ENCODE measurements at places on chromosomes 2 and 18.

DNA sequence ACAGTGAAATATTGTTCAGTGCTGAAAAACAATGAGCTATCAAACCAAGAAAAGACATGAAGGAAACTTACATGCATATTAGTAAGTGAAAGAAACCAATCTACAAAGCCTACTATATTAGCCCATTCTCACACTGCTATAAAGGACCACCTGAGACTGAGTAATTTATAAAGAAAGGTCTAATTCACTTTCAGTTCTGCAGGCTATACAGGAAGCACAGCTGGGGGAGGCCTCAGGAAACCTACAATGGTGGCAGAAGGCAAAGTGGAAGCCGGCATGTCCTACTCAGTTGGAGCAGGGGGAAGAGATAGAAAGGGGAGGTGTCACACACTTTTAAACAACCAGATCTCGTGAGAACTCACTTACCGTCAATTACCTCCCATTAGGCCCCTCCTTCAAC lies 232.1 kb downstream of the TMX3 start:
- no peak for DNase-seq

GRCh38 chr2:27014771-27015433 lies 17.9 kb upstream of the TMEM214 start:
- no peak for DNase-seq

GRCh38 chr18:60502591-60502990 lies 130.0 kb upstream of the MC4R start:
- no peak for DNase-seq

DNA sequence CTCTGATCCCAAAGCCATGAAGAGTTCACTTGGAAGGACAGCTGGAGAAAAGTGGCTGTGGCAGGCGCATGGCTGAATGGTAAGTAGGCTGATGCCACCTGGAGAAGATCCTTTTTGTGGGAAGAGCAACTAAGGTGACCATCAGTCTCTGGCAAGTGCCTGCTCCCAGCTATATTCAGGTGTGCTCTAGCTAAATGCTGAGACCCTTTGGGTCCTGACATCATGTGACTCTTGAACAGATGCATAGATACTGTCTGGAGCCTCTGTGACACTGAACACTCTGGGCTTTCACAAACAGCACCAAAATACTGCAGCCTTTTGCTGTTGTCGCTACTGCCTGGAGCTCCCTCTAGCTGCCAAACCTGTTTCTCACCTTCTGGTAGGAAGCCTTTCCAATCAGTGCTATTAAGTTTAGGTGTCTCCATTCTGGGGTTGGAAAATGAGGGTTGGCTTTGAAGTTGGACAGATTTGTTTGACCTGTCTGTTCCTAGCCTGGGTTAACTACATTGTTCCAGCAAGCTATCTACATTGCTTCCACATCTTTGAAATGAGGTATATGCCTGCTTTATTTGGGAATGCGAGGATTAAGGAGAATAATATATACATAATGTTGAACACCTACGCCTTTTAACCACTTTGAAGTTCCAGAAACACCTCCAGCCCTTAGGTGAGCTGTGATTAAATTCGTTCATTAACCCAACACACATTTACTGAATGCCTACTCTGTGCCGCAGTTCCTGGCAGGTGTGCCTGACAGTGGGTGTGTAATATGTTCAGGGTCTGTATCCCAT lies 3.1 kb downstream of the EGR4 start:
- peak; percentile 44 for DNase-seq

DNA sequence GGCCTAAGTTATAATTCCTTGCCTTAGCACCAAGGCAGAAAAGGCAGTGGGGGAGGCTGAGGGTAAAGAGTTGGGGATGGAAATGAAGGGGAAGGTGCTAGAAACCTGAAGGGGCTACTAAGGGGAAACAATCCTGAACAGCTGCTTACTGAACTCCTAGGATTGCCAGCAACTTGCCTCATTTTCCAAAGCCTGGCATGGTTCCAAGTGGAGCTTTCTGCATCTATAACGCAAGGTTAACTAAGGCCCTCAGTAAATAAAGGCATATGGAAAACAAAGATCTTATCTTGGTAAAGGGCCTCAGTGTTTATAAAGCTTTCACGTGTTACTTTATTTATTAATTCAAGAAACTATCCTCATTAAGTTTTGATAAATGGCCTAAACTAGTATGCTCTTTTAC lies 10.9 kb downstream of the MEP1B start:
- DNase-seq: peak; percentile 9

DNA sequence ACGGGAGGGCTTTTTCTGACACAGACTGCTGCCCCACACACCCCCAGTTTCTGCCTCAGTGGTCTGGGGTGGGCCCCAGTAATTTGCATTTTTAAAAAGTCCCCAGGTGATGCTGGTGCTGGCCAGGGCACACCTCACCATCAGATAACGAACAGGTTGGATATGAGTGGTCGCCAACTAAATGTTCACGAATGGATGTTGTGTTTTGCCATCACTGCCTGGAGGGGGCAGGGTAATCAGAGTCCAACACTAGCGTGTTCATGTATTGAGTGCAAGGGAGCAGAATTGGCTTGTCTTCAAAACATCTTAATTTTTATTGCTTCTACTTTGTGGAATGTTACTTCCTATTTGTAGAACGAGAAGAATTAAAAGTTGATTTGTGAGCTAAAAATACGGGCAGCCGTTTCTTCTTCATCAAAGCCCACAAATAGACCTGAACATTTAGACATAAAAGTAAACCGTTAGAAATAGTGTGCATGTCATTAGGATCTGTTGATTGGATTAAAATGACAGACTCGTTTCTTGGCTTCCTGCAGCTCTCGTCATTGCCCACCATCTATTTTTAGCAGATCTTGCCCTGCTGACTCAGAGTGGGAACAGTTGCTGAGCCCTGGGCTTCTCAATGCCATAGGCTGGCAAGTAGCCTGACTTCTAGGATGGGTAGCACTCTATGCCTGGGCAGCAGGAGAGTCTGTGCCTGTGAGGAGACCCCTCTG lies 45.2 kb downstream of the NCK2 start:
- no peak for DNase-seq

- DNase-seq: no peak
Measured at GRCh38 chr18:47316924-47317323, 65.5 kb upstream of the SKOR2 start.

DNA sequence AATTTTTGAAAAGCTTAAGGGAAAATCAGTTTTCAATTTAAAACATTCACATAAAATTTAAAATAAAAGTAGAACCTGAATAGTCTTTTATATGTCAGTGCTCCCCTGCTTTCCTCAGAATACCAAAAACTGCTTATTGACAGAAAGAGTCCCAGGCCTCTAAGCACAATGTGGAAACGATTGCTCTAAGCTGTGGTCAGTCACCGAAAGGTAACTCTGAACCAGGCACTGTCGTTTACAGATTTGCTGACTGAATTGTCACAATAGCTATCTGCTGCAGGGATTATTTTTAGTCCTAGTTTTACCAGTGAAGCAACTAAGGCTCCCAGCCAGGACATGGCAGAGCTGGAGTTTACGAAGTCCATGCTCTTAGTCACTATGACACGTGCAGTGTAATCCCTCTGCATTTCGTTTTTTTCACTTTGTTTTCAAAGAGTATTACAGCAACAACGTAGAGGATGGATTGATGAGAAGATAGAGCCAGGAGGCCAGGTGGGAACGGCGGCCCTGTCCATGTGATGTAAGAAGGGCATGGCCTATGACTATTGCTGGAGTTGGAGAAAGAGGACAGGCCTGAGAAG lies 28.1 kb upstream of the TMEM247 start:
- no peak for DNase-seq

- DNase-seq: peak; percentile 83
Measured at GRCh38 chr2:26712486-26713465, 20.3 kb downstream of the KCNK3 start.

GRCh38 chr2:85976106-85976920 lies 87.5 kb upstream of the ST3GAL5 start:
- DNase-seq: no peak

DNA sequence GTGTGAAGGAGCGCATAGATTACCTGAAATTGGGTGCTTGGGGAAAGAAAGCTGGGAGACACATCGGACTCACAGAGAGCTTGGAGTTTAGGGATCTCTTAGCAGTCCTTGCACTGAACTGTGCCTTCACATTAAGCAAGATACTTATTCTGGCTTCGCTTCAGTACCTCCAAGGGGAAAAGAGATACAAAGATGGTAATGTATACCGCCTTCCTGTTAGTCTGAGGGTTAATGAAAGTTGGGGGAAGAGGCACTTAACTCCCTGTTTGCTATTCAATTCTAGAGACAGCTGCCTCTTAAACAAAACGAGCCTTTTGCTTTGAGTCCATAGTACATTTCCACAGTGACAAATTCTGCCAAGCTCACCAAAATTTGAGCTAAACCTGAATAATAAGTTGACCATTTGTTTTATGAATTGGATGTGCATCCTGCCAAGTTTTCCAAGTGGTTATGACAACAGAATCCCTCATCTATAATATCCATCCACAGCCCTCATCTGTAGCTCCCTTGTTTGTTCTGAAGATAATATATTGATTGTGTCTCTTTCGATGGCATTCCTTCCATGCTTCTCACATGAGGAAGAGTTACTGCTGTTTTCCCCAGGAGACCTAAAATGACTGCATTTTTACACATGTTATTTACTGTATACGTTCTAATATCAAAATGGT lies 287.1 kb upstream of the ATP5MC3 start:
- no peak for DNase-seq

DNA sequence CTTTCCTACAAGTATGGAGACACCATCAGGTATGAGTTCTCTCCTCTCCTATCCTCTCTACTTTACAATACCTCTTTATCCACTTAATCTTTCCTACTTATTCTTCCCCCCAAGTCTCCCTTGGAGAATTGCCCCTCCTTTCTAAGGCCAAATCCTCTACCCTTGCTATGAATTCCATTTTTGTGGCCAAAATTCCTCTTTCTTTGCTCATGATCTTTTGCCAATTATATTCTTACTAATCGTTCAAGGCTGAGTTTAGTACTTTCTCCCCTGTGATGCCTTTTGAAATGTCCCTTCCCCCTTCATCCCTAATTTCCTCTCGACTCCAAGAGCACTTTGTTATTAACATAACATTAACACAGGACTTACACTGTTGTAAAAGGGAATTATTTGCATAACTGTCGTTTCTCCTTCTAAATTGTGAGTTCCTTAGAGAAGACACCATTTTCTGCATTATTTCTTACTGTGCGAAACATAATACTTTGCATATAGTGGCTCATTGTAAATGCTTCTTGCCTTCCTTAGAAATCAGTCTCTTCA lies 133.4 kb downstream of the KCTD1 start:
- no peak for DNase-seq

DNA sequence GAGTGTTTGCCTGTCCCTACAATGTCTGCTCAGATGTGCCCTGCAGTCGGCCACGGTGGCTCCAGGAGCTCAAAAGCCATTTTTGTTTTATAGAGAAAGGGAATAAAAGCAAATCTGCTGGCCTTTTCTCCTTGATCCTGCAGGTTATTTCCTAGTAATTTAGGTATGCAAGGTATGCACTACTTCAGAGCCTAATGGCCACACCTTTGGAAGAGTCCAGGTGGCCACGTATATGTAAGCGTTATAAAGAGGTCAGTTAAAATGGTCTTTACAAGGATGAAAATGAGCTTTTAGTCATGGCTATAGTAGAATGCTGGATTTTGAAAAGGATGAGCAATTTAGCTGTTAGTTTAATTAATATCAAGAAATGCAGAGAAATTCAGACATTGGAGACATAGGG lies 81.7 kb downstream of the ARHGEF33 start:
- DNase-seq: no peak

GRCh38 chr2:96241227-96241626 lies 24.6 kb downstream of the TMEM127 start:
- no peak for DNase-seq

- peak; percentile 29 for DNase-seq
Measured at GRCh38 chr2:102615620-102616436, 3.5 kb upstream of the SLC9A2 start.

DNA sequence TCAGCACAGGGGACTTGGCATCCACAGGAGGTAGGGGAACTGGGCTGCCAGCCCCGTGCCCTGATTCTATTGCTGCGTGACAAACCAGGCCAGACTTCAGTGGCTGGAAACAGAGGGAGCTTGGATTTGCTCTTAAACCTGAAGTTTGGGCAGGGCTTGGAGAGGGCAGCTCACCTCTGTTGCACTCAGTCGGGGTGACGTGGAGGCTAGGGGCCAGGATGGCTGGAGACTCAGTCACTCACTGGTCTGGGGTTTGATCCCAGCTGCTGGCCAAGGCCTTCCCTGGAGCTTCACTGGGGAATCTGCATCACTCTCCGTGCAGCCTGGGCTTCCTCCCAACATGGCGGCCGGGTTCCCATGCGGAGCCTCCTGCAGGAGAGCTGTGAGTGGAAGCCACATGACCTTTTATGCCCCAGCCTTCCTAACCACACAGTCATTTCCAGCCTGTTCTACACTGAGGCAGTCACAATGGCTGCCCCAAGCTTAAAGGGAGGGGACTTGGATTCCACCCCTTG lies 175.2 kb upstream of the HDAC4 start:
- DNase-seq: no peak

DNA sequence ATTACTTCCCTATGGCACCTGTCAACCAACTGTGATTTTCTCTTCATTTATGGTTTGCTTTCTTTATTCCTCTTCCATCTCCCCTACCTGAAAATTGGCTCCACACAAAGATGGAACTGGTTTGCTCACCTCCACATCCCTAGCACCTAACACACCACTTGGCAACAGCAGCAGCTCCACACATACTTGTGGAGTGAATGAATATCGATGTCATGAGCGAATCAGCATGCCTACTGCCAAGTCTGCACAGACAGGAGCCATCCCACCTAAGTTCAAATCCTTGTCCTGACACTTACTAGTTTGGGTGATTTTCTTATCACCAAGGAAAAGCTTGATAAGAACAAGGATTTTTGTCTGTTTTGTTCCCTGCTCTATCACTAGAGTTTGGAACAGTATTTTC lies 191.4 kb upstream of the TMEM200C start:
- DNase-seq: no peak

DNA sequence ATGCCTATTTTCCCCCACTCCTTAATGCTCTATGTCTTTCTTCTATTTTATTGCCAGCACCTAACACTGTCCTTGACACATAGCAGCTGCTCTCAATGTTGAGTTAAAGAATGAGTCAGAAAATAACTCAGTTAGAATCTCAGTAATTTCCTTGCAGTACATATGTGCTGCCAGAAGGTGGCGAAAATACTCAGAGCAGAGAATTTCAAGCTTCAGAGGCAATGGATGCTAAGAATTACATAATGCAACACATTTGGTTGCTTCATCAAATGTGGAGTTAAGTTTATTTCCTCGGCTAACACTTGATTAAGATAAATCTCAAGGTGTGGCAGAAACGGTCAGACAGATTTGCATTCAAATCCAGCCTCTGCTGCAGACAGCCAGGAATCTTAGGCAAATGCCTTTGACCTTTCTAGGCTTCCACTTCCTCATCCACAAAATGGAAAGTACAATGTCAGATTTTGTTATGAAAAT lies 105.6 kb downstream of the VSNL1 start:
- peak; percentile 46 for DNase-seq

GRCh38 chr18:68234676-68235075 lies 480.2 kb downstream of the TMX3 start:
- DNase-seq: no peak

- peak; percentile 40 for DNase-seq
Measured at GRCh38 chr18:12059334-12060181, 34.1 kb upstream of the ANKRD62 start.

GRCh38 chr2:204664708-204665121 lies 119.4 kb downstream of the PARD3B start:
- no peak for DNase-seq

- DNase-seq: no peak
Measured at GRCh38 chr2:237486334-237486818, 675 bp upstream of the MLPH start.

GRCh38 chr2:20457661-20458630 lies 11.1 kb downstream of the RHOB start:
- DNase-seq: no peak

GRCh38 chr2:239911641-239912071 lies 113.5 kb downstream of the NDUFA10 start:
- no peak for DNase-seq

Measured in BE2C (cell line).